Activated T-helper 1 cell treated with Interleukin-2 at 50 U/mL for 16 hours (primary cell): ENCODE measurements at places on chromosomes 5 and 9.

- DNase-seq: no peak
These were observed 148.4 kb upstream of the TRPM3 start for GRCh38 chr9:71269859-71270258.

DNA sequence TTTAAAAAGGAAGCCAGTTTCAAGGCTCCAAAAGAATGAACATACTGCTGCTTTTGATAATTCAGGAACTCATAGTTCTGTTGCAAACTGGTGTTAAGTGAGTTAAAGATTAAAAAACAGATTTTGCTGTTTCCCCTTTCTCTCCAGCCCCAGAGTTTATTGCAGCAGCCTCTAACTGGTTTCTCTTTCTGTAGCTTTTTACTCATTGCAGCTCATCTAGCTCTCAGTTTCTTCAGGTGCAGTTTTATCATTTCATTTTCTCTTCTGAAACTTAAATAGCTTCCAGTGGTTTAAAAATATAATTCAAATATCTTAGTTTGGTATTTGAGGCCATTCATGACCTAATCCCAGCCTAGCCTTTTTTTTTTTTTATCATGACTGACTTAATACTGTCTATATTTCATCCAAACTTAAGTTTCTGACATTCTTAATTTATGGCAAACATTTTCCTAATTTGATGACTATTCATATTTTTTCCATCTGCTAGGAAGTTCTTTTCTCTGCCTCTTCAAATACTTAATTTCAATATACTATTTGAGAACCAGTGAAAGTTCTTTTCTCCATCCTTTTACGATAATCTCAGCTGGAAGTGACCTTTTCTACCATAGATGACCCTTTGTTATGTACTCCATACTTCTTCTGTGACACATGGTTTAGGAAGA, 252.7 kb upstream of the GRIA1 start:
- no peak for DNase-seq

DNA sequence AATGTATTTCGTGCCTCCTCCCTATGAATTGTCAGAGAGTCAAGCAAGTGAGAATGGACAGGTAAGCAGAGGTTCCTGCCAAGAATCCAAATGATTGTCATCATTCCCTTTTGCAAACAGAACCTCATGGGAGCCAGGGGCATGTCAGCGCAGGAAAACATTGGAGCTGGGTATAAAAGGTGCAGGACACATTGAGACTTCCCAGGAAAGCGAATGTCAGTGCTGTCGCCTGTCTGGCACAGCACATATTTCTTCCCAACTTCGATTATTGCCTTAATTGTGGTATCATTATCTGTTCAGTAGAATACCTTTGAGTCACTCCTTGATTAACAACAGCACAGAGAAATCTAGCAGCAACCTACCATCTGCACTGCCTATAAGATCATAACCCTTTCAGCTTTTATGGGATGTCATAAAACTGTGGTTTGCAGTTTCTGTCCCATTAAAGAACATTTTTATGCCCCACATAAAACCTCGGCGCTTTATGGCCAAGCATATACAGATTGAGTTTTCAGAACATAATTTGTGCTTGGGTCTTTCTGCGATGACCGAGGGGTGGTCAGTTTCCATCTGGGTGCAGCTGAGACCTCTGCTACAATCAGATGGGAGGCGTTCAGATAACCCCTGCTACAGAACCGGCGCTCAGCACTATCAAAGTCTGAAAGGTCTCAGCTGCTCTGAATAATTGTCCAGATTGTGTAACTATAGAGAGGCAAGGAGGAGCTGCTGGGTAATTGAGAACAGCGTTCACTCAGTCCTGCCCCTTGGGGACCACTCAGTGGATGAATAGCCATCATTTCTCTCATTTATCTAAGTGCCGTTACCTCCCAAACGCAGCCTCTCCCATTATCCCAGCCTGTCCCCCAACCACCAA, 30.9 kb upstream of the WWC1 start:
- no peak for DNase-seq

- no peak for DNase-seq
These were observed 158.8 kb downstream of the FGF18 start for GRCh38 chr5:171578049-171578828.

GRCh38 chr5:180665682-180666404, 16.4 kb upstream of the FLT4 start:
- no peak for DNase-seq

DNA sequence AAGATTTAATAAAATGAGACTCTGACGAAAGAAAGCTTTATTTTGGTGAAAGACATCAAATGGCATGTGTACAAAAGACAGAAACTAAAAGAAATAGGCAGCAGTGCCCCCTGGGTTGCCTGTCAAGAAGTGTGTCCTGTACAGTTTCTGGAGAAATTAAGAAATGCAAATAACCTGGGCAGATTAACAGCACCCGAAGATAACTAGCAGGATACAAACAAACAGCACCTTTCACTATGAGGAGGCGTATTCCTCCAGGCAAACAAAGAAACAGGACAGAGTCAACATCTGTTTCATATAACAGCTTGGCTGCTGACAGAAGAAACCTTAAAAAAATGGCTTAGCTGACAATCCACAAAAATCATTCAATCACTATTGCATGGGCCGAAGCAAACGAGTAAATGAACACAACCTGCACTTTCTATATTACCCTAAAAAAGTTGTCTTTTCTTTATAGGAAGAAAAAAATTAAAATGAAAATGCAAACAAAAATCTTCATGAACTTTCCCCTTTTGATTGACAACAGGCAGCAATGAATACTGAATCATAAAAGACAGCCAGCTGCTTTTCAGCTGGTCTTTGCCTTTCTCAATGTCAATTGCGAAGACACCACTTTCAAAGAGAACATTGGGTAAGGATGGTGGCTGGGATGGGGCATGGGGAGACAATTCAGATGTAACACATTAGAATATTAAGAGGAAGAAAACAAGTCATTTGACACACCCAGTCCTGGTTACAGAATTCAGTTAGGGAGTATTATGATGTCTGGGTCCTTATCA, 162.1 kb downstream of the ARL15 start:
- no peak for DNase-seq

GRCh38 chr5:150523472-150524350, 15.8 kb downstream of the NDST1 start:
- no peak for DNase-seq

DNA sequence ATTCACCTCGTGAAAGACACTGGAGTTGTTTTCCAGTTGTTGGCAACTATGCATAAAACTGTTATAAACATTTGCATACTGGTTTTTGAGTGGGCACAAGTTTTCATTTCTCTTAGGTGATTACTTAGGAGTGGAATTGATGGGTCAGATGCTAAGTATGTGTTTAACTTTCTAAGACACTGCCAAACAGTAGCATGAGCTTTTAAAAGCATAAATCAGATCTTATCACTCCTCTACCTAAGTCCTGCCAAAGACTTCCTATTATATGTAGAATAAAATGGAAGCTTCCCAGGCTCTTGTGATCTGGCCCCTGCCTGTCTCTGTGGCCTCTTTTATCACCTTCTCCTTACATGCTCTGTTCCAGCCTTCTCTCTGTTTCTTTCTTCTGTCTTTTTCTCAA, 72.6 kb downstream of the SH3RF2 start:
- DNase-seq: no peak

GRCh38 chr5:55580042-55580441, 45.3 kb upstream of the PLPP1 start:
- DNase-seq: no peak

DNA sequence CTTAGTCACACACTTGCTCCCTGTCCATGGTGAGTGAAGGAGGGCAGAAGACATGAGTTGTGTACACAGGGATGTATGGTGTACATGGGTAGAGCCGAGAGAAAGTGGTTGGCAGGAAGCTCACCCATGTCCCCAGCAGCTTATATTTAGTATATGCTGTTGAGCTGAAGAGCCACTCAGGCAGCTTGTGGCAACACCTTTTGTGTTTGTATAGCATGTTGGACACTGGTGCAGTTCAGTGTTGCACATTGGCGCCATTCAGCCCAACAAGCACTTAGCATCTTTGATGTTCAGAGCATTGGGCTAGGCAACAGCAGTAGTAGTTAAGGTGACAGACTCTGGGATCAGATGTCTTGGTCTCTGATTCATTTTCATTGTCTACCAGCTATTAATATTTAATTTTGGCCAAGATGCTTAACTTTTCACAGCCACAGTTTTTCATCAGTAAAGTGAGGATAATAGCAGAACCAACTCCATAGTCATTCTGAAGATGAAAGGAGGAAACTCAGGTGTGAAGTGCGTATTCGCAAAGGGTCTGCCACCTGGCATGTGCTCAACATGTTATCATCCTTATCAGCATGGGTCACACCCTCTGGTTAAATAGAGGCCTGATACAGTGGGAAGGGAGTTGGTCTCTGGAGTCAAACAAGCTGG, 184.8 kb downstream of the NR3C1 start:
- no peak for DNase-seq

DNA sequence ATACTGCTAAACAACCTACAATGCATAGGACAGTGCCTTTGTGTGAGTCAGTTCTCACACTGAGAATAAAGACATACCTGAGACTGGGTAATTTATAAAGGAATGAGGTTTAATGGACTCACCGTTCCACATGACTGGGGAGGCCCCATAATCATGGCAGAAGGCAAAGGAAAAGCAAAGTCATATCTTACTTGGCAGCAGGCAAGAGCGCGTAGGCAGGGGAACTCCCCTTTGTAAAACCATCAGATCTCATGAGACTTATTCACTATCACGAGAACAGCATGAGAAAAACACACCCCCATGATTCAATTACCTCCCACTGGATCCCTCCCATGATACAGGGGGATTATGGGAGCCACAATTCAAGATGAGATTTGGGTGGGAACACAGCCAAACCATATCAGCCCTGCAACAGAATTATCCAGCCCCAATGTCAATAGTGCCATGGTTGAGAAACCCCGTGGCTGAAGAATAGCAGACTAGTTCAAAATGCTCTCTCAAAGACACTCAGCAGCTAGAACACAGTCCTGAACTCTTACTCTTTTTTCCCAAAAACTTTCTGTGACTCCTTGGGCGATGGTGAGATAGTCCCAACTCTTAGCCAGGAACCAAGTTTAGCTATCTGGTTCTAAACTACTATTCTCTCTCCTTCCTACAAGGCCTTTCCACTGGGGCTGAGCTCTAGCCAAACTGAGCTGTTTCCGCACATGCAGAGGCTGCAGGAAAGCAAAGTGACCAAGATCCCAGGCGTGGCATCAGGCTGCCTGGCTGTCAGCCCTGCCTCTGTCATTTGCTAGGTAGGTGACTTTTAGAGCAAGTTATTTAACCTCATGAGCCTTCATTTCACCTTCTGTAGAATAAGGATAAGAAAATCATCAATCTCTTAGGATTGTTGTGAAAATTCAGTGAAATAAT, 21.7 kb downstream of the FAT2 start:
- DNase-seq: no peak

DNA sequence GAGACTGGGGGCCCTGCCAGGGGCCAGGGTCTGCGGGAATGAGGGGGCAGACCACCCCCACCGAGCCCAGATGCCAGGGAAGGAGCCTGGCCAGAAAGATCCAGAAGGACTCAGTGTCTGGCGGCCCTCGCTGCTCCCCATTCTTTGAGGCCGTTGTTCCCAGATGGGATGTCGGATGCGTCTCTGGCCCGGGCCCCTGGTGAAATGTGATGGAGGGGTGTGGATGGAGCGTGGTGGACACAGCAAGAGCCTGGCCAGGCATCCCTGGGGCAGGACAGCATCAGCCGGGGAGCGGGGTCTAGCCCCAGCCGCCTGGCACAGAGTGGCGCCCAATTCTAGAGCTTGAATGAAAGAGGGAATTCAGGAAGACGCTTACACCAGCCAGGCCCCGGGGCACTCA, 46.2 kb upstream of the NKD2 start:
- DNase-seq: no peak

GRCh38 chr5:130957151-130957550, 207.9 kb downstream of the HINT1 start:
- DNase-seq: no peak

DNA sequence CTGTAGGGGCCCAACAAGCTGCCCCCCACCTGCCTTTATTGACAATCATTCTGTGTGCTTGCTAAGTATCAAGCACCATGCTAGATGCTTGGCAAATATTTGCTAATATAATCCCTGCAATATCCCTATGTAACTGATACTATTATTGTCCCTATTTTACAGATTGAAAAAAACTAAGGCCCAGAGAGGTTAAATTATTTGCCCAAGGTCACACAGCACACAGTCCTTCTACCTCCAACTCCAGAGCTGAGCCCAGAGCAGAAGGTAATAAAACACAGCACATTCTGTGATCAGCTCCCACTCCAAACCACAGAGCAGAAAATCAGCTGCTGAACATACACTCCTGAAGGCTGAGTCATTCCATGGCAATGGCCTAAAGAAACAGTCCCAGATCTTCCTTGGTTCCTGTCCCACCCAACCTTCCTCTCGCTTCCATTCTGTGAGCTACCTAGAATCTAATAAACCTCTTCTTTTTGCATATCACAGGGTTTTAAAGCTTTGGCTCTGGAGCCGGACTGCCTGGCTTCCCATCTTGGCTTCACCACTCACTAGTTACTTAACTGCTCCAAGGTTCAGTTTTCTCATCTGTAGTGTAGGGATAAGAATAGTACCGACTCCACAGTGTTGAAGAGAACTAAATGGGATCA, 66.7 kb upstream of the ADRA1B start:
- DNase-seq: no peak

GRCh38 chr5:88480245-88480644, 211.6 kb upstream of the TMEM161B start:
- DNase-seq: no peak

DNA sequence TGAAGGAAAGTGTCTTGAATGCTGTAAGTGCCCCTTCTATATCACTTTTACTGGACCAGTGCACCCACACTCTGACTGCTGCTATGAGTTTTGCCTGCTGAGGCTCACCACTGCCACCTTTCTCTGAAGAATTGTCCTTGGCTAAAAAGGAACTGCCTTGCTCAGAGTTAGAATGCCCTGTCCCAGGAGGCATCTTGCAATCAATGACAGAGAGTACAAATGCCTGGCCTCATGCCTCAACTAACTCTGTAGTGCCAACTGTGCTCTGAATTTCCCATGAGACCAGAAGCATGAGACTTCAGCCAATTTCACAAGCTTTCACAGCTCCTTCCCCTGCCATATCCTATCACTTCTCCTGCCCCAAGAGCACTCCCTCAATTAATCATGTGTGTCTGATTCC, 569.7 kb downstream of the ZNF608 start:
- no peak for DNase-seq

DNA sequence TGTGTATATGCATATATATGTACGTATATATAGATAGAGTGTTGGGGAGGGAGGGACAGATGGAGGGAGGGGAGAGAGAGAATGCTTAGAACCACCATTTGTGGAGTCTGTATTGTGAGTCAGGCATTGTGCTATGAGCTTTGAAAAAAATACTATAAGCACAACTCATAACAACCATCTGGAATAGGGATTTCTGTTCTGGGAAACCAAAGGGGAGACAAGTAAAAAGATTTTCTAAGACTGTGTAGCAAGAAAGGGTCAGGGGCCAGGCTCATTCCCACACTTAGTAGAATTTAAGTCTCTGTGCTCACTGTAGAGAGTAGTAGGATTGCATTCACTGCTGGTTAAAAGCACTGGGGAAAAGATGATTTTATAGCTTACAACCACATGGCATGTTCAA, 202.3 kb upstream of the SGCD start:
- no peak for DNase-seq
